ENCODE measurements at places on chromosomes 12 and 14.

GRCh38 chr12:26857465-26858176 lies 24.6 kb upstream of the ITPR2 start:
- no peak for DNase-seq

GRCh38 chr12:21879312-21879711 lies 61.9 kb downstream of the ABCC9 start:
- DNase-seq, result no peak

GRCh38 chr14:102043251-102044025 lies 43.4 kb downstream of the HSP90AA1 start:
- no peak for DNase-seq

GRCh38 chr12:116078396-116078795 lies 199.1 kb downstream of the MED13L start:
- DNase-seq, result no peak

DNA sequence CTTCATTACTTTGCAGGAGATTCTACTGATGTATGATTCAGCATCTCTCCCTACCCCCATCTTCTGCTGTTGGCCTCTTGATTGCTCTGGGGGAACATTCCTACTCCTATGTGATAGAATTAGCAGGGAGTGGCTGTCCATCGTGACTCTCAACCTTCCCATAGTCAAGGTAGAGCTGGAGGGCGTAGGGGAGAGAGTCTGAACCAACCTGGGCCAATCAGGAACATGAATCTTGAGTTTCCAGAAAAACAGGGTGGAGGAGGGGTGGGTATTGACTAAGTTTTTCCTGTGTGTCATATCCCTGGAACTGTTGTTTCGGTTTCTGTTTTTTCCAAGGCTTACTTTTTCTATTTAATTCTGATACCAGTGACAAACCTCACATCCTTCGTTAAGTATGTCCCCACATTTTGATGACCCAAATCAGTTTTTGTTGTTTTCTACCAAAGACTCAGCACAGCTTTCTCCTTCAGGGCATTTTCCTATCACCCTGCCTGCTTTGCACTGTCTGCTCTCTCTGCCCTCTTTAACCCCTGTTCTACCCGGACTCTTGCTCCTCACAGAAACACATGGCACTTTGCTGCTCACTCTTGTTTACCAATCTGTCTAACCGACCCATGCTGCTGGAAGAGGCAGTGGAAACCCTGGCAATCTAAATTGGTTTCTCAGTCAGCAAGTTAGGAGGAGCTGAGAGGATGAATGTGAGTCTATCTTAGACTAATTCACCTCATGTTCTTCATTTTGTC lies 1428.3 kb downstream of the AACS start:
- DNase-seq, result no peak

DNA sequence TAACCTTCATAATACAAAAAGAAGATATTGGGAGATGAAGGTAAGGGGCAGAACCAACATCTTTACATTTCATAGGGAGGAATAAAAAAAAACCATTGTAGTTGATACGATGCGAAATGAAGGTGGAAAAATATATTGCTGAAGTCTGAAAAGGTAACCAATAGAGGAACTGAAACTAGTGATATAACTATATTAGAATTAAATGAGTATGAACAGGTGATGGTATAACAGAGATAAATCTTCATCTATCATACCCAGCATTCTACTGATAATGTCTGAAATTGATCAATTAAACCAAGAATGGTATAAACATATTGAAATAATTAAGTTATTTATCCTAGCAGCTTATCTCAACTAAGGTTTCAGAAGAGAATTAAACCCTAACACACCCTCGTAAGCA lies 332.1 kb downstream of the NELL2 start:
- DNase-seq, result no peak
